ENCODE measurements at places on chromosomes 7 and 10.
A peak's percentile ranks its signal among the peaks of the same experiment; 100 is the strongest.

GRCh38 chr7:4612939-4613841, 68.9 kb upstream of the FOXK1 start:
- DNase-seq, result no peak

DNA sequence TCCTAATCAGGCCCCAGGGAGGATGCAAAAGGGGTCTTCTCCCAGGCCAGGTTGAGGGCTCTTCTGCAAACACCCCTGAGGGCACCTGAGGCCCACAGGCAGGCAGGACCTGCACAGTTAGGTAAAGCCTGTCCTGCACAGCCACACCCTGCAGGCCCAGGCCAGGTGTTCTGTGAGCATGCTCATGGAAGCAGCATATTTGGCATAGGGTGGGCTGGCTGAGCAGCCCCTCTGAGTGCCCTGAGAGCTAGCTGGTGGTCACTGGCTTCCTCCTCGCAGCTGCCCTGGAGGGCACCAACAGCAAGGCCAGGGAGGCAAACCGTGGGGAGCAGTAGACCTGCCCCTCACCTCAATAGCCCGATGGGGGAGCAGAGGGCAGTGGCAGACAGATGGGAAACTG, 3.7 kb upstream of the RET start:
- no peak for DNase-seq

- no peak for DNase-seq
Observed at GRCh38 chr10:4812046-4812445, 14.0 kb upstream of the AKR1E2 start.

- DNase-seq, result no peak
Observed at GRCh38 chr7:28135760-28136159, 44.8 kb downstream of the JAZF1 start.

DNA sequence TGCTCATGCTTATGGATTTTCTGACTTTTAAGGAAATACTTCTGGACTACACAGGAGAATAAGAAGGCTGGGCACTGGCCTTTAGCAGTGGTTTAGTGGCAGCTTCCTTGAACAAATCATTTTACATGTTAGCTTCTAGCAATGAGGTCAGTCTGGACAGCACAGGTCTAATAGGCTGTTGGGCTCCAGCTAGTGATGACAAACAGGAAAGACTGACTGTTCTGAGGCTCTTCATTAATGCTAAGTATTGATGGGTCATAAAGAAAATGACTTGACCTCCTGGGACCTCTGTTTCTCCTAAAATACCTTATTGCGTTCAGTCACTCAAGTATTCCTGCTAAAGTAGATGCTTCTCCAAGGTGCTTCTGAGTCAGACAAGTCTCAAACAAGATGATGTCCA, 4.9 kb upstream of the RHOBTB1 start:
- DNase-seq, result no peak

DNA sequence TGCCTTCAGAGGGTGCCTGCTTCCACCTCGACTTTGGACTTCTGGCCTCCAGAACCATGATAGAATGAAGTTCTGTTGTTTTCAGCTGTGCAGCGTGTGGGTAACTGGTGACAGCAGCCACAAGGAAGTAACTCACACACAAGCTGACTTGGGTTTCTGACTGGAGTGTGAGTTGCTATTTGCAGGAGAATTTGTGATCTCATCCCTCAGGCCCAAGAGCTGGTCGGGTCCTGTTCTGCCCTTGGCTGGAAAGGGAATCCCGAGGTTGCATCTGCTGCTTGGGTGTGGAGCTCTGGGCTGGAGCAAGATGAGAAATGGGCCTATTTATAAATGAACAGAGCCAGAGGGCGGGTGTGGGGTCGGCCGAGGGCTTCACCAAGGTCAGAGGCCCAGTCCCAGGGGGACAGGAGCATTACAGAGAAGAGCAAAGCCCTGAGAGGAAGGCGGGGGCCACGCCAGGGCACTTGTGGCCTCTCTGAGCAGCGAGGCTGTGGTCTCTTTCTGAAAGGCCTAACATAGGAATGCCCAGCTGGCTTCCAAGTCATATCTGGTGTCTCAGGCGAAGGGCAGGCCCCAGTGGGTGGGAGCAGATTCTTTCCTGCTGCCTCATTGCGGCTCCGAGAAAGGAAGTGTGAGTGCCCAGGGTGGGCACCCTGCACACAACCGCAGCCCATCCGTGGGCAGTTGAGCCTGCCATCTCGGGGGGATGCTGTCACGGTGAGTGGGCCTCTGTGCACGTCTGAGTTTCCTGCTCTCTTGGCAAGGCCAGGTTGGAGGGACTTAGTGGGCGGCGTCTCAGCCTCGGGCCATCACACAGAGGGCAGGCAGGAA, 26.5 kb upstream of the C10orf71 start:
- no peak for DNase-seq

GRCh38 chr10:115065801-115066200, 27.4 kb upstream of the ATRNL1 start:
- no peak for DNase-seq

GRCh38 chr10:34333513-34333912, 481.6 kb downstream of the PARD3 start:
- DNase-seq, result no peak

DNA sequence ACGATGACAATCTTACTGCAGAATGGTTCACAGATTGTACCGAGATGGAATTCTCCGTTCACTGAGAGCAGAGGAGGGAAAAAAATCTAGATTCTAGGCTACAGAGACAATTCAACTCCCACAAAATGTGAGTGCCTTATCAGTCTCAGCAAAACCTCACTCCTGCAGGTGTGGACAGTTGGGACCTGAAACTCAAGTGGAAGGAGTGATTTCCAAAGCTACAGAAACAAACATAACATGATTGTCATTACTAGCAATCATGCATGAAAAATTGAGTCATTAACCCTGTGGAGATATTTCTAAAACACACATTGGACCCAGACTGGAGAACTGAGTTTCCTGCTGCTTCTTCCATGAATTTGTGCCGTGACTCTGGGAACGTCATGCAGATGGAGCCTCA, 70.3 kb downstream of the CALML3 start:
- DNase-seq, result no peak

- DNase-seq, result no peak
Observed at GRCh38 chr7:1770331-1770730, 100.3 kb downstream of the ELFN1 start.

GRCh38 chr7:33757563-33758165, 147.7 kb upstream of the BMPER start:
- DNase-seq, result peak; percentile 67

- no peak for DNase-seq
Observed at GRCh38 chr7:129664029-129665012, 52.8 kb downstream of the NRF1 start.
